ENCODE measurements at places on chromosomes 16 and 17.

DNA sequence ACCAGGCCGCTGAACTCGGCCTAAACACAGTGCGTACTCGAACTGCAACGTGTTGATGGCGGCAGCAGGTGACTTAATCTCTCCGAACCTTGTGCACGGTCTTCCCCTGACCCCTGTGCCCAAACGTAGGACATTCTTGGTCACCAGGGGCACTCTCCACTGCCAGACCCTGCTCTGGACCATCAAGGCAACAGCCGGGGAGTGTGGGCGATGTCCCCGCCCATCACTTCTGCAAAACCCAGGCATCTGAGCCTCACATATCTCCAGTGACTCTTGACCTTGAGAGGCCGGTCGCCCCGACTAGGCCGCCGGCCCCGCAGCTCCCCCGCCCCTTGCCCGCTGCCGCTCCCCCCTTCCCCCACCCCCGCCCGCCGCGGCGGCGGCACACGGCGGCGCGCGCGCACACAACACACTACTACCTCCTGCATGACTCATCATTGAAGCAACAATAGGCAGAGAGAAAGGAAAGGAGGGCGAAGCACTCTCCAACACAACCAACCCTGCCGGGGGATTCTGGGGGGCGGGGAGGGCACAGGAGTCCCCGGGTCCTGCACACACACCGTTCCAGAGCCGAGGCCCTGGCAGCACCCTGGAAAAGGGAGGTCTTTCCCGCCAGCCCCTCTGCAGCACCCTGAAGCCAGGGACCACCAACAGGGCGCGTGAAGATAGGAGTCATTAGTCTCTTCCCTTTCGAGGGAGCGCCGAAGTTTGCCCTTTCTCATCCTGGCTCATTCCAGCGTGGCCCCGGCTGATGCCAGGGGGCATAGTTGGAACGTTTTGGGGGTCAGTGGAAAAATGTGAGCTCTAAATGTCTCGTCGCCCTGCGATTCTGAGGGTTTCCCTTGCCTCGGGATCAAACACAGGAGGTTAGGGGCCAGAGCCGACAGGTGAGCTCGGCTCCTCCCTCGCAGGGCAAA is 1.9 kb downstream of the MNT start:
- DNase-seq: no peak

- no peak for DNase-seq
Observed at GRCh38 chr17:82832411-82832810, 7.4 kb downstream of the ZNF750 start.

- DNase-seq: peak; percentile 39
Observed at GRCh38 chr17:78805301-78805700, 23.2 kb upstream of the CYTH1 start.

GRCh38 chr16:73605309-73605708 is 557.4 kb upstream of the ZFHX3 start:
- DNase-seq: no peak

- DNase-seq: no peak
Observed at GRCh38 chr17:46167826-46168569, 25.2 kb downstream of the KANSL1 start.

- no peak for DNase-seq
Observed at GRCh38 chr17:4969551-4970173, 2.0 kb upstream of the SPAG7 start.

GRCh38 chr17:33509331-33509730 is 216.2 kb upstream of the ASIC2 start:
- DNase-seq: no peak

- DNase-seq: no peak
Observed at GRCh38 chr16:77359065-77359502, 75.8 kb downstream of the ADAMTS18 start.

- no peak for DNase-seq
Observed at GRCh38 chr17:79835470-79835899, 3.8 kb downstream of the CBX4 start.

- no peak for DNase-seq
Observed at GRCh38 chr17:69869667-69870066, 205.4 kb upstream of the KCNJ16 start.

DNA sequence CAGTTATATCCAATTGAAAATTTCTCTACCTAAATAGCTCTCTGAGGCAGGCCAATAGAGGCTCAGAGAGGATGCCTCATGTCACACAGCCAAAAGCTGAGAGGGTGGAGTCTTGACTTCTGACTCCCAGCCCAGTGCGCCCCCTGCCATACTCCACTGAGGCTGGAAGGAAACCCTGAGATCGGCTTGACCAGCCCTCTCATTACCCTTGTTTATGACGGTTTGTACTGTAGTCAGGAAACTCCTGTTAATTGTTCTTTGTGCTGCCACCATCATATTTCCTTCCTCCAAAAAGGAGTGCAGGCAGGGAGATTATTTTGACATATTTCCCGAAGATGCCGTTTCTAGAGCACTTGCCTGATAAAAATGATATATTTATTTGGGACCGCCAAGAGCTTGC is 107.9 kb downstream of the AIPL1 start:
- no peak for DNase-seq

DNA sequence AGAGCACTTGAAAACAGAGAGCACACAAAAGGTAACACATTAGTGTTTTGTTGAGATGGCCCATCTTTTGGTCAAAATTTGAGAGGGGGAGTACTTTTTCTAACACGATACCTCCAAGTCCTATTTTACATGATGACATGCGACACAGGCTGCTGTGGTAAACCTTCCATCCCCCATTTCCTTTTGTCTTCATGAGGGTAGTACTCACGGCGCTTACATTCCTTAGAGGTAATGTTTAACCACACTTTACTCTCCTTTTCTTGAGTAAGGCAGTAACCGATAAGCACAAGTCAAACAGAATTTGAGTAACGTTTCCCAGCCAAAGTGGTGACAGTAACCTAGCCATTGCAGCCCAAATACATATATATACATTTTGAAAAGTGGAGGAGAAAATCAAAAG is 35.8 kb upstream of the PITPNM3 start:
- DNase-seq: no peak
